ENCODE measurements at places on chromosomes 2 and 18.

DNA sequence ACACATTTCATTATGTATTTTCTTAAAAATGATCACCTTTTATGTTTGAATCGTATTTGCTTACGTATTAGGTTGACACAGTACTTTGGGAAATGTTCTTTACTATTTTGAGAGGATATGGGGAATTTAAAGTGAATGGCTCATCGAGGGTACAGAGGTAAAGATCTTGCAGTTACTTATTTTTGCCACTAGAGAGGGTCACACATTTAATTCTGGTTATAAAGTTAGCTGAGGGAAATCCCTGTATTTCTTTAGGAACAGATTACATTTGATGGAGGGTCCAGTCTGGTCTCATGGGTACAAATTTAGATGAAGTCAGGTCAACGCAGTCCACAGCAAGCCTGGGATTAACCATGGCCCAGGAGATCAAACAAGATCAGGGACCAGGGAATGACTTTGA, 24.5 kb downstream of the DYNC2LI1 start:
- no peak for DNase-seq

DNA sequence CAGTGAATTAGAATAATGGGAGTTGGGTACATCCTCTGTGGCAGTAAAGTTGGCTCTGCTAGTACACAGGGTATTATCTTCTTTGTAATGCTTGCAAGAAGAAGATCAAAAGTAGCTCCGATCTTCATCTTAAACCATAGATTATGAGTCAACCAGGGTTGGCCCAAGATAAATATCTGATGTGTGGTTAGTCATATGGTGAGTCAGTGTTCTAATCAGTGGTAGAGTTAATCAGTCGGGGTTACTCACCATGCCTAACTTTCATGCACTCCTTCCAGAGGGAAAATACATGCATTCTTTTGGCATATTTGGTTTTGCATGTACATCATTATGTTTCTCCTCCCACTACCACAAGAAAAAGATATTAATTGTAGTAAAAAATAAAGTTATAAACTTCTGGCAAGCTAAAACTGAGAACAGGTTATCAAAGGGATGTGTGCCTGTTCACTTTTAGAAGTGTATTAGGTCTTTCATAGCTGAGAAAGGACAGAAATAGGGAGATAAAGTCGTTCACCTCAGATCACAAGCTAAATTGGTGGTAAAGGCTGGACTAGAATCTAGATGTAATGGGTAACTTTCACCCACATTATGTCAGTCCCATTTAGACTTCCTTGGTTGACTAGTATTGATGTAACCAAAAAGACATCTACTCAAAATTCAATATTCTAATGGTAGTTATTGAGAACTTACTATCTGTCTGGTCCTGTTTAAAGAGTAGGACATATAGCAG, 684.4 kb downstream of the IRS1 start:
- DNase-seq, result no peak

- DNase-seq, result no peak
These were observed 352.6 kb downstream of the SS18 start for GRCh38 chr18:25737710-25738311.

DNA sequence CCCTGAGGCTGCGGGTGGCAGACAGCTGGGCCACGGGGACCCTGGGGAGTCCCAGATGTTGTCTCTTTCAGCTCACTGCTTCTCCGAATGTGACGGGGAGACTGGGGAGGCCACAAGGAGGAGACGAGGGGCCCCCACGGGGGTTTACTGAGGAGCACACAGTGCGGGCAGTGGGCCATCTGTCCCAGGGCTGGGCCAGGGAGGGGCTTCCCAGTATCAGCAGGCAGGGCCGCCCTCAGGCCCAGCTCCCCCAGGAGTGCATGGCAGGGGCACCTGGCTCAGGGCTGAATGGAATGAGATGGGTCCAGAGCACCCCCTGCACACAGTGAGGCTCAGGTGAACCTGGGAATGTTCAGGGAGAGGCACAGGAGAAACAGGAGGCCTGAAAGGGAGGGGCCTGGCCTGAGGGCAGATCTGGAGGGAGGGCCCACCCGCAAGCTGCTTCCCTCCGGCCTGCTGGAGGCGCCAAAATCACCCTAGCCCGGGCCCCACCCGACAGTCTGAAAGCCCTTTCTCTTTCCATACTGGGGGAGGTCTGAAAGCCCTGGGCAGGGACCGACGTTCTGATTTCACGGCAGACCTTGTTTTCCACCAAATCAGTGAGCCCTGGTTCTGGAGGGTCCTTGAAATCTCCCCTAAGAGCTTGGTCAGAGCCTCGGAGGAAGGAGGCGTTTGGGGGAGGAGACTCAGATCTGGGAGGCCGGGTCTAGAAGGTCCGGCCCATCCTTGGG, 35.5 kb upstream of the PTMA start:
- DNase-seq, result no peak

DNA sequence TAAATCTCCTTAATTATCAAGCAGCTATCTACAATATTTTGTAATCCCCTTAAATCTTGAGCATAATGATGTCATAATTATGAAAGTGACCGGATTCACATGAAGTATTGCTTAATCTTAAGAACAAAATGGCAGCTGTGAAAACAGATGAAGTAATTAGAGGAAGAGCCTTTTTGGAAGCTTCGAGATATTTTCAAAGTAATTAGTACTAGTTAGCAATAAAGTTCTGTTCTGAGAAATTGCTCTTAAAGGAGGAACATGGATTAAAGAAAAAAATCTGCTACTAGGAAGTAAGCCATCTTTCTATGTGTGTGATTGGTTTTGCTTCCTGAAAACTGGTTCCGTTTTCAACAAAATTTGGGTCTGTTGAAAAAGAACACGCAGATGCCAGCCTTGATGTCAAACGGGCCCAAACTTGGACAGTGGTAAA, 18.3 kb downstream of the CLUL1 start:
- DNase-seq, result no peak

DNA sequence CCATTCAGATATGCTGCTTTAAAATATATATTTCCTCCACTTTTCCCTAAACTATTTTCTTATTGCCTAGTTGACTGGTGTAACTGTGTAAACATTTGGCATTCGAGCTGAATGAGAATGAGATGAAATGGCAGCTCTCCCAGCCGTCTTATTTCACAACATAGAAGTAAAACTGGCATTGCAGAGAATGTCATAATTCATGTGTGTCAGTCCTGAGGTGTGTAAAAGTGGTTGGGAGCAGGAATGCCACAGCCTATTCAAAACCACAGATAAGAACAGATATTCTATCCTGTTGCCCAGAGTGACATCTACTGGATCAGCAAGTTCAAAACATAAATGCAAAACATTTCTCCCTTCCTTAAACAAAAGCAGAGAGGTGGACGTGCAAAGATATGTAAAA, 565.5 kb upstream of the CHAC2 start:
- no peak for DNase-seq

DNA sequence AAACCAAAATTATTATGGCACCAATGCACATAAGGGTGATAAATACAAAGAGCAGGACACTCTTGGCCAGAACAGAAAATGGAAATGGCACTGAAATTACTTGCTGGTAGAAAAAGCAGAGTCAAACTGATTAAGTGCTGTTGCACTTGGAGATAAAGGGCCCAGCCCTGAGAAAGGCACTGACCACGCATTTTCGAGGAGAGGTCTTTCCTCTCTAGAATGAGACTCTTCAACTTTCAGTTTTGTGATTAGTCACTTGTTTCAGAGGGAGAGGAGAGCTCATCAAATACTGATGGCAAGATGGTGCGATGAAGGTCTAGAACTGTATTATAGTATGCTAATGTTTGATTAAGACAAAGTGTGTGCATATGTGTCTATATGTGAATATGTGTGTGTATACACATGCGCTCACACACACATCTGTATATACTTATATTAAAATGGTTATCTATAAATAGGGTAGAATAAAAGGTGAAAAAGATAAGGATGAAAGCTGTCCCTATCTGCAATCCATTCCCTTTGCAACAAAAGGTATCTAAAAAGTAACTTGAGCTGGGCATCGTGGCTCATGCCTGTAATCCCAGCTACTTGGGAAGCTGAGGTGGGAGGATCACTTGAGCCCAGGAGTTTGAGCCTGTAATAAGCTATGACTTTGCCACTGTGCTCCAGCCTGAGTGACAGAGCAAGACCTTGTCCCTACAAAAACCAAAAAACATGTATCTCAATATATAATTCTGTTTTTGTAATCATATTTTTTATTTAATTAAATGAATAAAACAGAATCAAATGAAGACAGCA, 48.8 kb upstream of the ZDBF2 start:
- no peak for DNase-seq

DNA sequence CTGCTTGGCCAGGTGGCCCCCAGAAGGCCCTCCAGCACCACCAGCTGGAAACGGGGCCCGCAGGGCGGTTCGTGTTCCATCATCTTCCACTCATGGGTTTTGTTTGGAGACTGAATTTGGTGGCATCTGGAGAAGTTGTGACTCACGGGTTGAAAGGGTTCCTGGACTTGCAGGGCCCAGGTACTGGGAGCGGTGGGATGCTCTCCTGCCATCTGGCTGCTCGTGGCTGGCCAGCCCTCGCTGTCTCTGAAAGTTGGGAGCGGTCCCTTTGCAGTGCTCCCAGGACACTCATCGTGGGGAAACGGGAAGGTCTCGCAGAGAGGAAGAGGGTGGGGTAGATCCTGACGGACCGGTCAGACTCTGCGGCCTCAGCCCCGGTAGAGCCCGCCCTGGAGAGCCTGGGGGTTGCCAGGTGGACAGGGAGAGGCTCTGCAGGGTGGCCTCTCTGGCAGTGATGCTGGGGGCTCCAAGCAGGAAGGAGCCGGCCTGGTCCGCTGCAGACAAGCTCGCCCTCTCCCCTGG, 47.5 kb downstream of the TWIST2 start:
- DNase-seq, result no peak

DNA sequence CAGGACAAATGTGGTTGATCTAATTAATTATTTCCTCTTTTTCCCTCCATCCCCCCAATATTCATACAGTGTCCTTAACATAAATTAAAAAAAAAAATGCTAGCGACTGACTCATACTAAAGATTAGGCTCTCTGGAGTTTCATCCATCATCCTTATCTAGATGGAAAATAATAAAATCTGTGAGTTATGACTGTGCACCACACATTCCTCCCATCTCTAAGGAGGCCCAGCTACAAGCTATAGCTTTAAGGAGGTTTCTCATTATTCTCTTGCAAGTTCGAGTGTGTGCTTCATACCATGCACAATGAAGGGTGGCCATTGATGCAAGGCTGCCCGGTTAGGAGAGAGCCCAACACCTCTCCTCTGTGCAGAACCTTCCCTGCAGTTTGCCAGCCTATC, 77.3 kb downstream of the XDH start:
- DNase-seq, result no peak

DNA sequence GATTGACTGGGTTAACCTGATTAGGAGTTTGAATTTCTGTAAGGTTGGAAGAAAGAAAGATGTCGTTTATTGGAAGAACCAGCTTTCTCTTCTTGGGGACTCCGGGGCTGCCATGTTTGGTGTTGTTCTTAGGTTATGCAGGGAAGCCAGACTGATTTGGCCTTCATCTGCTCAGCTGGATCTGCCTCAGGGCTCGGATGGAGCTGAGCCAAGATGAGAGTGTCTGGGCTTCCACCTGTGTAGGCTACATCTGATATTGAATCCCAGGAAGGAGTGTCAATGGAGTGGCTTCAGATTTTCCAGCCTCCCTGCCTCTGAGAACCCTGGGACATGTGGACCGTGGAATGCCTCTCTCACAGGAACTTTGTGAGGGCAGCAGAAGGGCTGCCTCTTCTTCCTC, 126.1 kb downstream of the WDSUB1 start:
- DNase-seq, result no peak

Data from SK-N-SH (cell line).